ENCODE measurements at places on chromosomes 16 and 17.

DNA sequence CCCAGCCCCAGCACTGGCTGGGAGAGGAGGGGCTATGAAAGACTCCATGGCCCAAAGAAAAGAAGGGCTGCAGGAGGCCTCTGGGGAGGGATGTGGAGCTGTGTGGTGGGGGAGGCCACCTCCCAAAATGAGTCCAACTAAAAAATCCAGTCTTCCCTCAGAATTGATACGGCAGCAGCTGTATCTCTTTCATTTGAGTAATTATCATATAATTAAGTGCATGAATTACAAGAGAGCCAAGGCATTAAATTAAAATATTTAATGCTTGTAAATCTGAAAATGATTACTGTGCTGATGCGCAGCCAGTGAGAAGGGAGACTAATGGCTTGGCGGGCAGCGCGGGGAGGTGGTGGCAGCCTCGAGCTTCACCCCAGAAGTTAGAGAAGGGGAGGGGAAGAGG is 192.8 kb downstream of the C16orf78 start:
- no peak for DNase-seq

DNA sequence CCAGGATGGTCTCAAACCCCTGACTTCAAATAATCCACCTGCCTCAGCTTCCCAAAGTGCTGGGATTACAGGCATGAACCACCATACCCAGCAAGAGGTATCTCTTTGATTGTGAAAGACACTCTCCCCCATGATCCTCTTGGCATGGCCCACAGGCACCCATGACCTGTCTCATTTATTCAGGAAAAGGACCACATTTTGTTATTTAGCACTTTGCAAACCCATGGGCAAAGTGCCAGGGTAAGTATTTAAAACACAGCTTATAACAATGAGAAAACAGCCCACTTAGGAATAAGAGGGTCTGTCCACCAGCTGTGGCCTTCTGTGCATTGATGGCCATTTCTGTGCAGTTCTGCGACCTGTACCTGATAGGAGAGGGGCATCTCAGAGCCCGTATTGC is 12.8 kb upstream of the AKTIP start:
- no peak for DNase-seq

DNA sequence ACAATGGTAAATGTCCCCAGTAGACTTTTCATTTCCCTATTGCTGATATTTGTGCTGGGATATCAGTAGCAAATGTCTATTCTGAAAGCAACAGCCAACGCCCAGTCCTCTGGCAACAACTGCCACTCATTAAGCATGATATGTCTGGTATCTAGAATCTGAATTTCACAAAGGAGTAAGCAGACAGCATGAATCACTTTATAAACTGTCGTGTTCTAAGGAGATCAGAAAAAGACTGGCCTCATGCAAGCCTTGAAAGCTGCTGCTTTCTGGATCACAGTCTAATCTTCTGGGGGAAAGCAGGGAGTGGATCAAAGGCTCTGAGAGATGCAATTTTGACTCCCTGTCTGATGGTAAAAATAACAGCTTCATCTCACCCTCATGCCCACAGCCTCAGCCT is 153.1 kb upstream of the NOG start:
- DNase-seq: no peak

DNA sequence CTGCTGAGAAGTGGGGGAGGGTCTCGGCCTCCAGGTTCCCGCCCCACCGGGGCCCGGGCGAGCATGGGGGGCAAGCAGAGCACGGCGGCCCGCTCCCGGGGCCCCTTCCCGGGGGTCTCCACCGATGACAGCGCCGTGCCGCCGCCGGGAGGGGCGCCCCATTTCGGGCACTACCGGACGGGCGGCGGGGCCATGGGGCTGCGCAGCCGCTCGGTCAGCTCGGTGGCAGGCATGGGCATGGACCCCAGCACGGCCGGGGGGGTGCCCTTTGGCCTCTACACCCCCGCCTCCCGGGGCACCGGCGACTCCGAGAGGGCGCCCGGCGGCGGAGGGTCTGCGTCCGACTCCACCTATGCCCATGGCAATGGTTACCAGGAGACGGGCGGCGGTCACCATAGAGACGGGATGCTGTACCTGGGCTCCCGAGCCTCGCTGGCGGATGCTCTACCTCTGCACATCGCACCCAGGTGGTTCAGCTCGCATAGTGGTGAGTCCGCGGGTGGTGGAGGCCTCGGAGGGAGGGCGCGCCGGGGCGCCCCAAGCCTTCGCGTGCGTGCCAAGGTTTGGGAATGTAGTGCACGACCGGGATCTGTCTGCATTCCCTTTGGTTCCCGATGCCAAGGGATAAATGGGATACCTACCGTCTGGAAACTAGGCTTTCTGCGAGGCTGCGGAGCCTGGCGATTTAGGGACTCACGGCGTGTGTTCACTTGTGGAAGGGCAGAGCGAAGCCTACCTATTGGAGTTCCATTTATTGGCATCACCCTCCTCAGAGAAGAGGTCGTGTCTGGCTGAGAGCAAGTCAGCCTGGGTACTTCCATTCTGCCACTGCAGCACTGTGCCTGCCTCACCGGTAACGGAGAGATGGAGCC is 1.0 kb downstream of the ZNRF1 start:
- DNase-seq: no peak

GRCh38 chr16:57091200-57091974 is 996 bp upstream of the CPNE2 start:
- no peak for DNase-seq

GRCh38 chr17:73166731-73167581 is 2.1 kb downstream of the SSTR2 start:
- no peak for DNase-seq

DNA sequence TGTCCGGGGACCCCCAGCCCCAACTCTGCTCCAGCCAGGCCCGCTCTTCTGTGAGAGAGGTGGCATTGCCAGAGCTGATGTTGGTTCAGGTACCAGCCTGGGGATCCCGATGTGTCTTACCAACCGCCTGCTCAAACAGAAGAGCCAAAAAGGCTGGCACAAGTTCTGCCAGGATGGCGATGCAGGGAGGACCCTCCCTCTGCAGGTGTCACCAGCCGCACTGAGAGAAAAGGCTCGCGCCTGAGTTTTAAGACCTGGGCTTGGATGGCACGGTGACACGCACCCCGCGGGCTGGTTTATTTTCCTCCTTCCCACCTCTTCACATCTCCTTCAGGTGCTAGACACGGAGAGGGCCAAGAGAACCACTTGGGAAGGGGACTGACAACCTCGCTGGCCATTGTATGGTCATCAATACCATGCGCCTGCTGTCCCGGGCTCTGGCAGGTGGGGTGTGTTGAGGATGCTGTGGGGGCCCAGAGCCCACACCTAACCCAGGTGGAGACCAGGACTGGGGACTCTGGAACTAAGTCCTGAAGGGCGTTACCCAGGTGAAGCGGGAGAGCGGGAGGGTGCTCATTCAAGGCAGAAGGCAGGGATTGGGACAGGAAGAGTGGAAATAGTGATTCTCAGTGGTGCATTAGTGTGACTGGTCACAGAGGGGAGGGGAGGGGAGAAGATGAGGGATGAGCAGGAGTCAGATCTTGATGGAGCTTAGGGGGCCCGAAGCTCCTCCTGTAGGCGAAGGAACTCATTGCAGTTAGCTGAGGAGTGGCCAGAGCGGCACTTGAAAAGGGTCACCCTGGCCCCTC is 16.3 kb downstream of the FOXJ1 start:
- DNase-seq: no peak

- no peak for DNase-seq
Measured at GRCh38 chr17:28097254-28097653, 54.8 kb downstream of the NLK start.

DNA sequence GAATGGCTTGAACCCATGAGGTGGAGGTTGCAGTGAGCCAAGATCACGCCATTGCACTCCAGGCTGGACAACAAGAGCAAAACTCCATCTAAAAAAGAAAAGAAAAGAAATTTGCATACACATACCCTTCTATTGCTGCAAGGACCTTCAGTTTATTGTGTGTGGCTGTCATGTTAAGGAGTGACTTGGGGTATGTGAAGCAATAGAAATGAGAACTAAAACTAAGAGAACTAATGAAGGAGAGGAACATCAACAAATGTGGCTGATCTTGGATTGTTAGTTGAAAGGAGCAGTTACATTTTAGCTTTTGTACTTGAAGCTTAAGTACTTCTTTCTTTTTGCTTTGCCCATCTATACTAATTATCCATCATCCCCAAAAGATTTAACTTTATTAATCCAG is 12.7 kb upstream of the NSRP1 start:
- DNase-seq: no peak

GRCh38 chr17:39979893-39980350 is 685 bp upstream of the PSMD3 start:
- no peak for DNase-seq

- DNase-seq: no peak
Measured at GRCh38 chr17:19424934-19425868, 14.2 kb downstream of the RNF112 start.

GRCh38 chr17:49741009-49741691 is 22.8 kb downstream of the FAM117A start:
- DNase-seq: no peak

DNA sequence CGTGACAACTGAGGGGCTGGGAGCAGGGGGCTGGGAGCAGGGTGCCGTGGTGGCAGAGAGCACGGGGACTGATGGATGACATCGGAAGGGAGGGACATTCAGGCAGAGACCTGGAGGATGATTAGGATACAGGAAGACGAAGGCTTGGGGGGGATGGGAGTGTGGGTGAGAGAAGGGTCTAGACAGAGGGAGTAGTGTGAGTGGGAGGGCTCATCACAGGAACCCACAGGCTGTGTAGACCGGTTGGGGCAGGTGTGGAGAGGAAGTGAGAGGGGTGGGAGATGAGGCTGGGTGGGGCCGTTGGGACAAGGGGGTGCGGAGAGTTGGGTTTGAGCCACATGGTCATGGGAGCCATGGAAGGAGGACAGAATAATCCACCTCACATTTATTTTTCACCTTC is 83.8 kb downstream of the RAP1GAP2 start:
- no peak for DNase-seq

GRCh38 chr16:87135246-87136030 is 181.8 kb downstream of the C16orf95 start:
- DNase-seq: no peak

DNA sequence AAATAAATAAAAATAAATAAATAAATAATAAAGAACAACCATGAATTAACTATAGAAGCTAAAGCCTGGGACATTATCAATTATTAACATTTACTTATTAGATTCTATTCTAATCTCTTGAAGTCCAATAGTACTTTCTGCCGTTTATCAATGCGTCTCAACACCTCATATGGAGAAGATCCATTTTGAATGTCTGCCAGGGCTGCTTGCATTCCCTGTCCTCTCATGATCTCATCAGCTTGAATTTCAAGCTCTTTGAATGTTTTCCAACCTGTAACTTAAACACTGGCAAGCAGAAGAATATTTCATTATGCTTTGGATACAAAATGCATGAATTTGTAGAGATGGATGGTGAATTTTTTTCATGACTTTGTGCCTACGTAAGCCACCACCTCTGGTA is 191.9 kb upstream of the ANKFN1 start:
- DNase-seq: no peak

DNA sequence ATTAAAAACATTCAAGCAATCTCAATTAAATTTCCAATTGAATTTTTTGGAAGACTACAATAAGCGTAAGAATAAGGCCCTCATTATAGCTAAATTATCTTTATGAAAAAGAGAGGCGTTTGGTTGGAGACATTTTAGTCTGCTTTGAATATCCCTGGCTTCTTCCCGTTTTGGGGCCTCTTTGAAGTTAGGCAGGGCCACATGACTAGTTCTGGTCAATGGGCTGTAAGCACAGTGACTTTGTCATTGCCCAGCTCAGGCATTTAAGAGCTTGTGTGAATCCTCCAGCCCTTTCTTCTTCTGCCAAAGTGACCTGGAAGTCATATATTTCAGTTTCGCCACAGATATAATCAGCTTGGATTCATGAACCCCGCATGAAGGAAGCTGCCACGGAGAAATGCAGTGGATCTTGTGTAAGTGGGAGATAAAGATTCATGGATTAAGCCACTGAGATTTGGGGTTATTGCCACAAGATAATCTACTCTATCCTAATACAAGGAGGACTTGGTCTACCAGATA is 21.7 kb upstream of the UBTF start:
- DNase-seq: no peak

- DNase-seq: peak; percentile 47
Measured at GRCh38 chr17:34173241-34173640, 81.8 kb upstream of the CCL2 start.

GRCh38 chr17:50687200-50688066 is 20.3 kb downstream of the ANKRD40 start:
- DNase-seq: no peak

DNA sequence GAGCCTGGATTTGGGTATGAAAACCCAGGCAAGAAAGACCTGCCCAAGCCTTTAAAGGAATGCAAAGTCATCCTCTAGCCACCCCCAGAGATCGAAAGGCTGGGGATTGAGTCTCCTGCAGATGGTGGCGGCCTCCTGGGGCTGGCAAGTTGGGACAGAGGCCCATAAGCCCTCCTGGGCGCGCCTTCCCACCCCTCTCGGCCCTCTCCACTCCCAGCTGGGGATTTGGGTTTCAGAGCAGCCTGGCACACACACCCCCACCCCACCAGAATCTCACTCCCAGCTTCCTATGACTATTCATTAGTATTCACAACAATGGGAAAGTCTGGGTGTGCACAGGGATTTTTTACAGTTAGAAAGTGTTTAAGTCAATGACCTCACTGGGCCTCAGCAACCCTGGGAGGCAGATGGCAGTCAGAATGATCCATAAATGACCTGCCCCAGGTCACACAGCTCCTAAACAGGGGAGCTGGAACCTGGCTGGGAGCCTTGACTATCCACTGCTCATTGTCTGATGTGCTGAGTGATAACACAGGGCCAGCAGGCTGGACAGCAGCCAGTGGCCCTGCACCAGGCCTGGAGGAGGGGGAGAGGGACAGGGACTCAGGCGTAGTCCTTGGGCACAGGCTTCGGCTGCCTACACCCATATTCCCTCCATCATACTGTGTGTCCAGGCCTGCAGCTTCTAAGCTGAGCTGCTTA is 12.1 kb downstream of the NHERF1 start:
- DNase-seq: no peak

- DNase-seq: no peak
Measured at GRCh38 chr16:89437991-89438390, 52.4 kb downstream of the ANKRD11 start.

DNA sequence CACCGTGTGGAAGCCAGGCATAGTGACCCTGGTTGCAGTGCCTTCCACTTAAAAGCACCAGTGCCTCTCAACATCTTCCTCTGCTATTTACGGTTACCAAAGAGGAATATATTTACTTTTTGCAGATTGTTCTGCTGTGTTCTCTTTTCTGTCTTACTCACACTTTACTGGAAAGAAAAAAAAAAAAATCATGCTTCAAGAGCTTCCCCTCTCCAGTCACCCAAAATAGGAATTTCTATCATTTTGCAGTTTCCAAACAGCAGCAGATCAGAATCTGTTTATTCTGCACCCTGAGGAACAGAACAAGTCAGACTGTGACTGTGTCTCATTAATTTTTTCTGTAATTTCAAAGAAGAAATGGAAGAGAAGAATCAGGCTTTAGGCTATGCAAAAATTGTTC is 96.1 kb downstream of the KCNJ2 start:
- no peak for DNase-seq

Measured in fibroblast of skin of left biceps (primary cell).